ENCODE measurements at places on chromosomes 13 and 19. TPM values are rescaled to one million over a fixed set of nuclear protein-coding genes. Genes with fewer than 3 reads are reported as not detected.

GRCh38 chr13:27482983-27483382 is 32.6 kb upstream of the MTIF3 start:
- DNase-seq = no peak

DNA sequence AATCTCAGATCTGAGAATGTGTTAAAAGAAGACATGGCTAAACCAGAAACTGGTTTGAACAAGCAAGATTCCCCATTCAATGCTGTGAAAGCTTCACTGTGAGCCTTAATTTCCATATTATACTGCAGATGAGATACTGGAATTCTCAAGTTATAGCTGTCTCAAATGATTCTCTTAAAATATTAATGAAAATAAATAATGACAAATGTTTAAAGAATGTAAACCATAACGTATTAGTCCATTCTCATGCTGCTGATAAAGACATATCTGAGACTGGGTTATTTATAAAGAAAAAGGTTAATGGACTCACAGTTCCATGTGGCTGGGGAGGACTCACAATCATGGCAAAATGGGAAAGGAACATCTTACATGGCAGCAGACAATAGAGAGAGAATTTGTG is 667.8 kb downstream of the SLITRK1 start:
- no peak for DNase-seq

DNA sequence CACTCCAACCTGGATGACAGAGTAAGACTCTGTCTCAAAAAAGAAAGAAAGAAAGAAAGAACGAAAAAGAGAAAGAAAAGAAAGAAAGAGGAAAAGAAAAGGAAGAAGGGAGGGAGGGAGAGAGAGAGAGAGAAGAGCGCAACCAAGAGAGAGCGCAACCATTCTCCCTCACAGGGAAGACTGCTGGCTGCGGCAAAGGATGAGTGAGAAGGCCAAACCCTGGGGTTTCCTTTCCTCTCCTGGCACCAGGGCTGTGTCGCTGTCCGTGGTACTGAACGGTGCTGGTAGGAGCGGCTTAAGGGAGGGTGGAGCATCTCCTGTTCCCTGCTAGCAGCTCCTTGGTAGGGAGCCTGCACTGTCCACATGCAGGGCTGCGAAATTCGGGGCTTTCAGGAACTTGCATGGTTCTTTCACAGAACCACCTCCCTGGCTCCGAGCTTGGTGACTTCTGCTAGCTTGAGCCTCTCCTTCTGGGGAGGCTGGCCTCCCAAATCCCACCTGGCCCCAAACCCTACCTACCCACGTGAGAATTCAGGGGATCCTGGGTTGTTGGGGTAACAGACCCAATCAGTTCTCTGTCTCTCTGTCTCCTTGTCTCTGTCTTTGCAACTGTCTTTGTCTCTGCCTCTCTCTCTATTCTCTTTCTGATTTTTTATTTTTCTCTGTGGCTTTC is 51.1 kb upstream of the ZNRF4 start:
- DNase-seq = peak; percentile 79

DNA sequence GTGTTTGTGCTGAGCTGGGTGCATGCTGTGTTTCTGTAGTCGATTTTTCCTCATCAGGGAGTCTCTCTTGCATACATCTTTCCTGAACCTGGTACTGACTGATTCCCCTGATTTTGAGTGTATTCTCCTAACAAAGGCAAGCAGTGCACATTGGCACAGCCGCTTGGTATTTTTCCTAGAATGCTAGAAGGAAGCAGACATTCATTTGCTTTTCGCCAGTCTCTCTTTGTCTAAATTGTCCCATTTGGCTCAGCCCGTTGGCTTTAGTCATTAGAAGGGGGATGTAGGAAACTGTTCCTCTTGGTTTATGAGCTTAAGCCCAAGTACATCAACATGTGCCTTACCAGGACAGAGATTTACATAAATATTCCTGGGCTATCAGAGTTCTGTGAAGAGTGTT is 266.1 kb upstream of the TMTC4 start:
- DNase-seq = no peak

- DNase-seq = no peak
Measured at GRCh38 chr13:32209652-32210051, 105.5 kb downstream of the ZAR1L start.

DNA sequence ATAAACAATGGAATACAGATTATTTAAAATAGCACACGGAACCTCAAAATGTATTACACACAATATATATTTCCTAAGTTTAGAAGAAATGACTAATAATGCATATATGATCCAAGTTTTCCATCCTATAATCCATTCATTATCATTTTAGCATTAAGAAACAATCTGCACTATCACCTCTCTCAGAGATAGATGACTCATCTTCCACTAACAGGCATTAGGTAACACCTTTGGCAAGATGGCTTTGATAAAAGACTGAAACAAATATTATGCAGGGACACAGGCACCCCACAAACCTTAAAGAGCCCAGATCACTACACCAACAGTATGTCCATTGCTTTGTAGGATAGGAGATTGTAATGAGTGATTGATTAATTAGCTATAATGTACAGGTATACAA is 4.1 kb downstream of the ENOX1 start:
- no peak for DNase-seq

GRCh38 chr19:8610041-8610935 is at the start of gene ADAMTS10:
Gene ADAMTS10, minus strand, starts transcription at chr19:8610715. Its CDS starts 5,005 bp downstream, at chr19:8605710.
- no peak for DNase-seq

Gene VSTM1
- not detected for total RNA-seq

Gene OLFM4
- not detected for total RNA-seq

Gene CEP89
- total RNA-seq = 19.1 TPM
